CD4-positive, CD25-positive, alpha-beta regulatory T cell (primary cell): ENCODE measurements at places on chromosomes 13 and 19.
A peak's percentile ranks its signal among the peaks of the same experiment; 100 is the strongest.

DNA sequence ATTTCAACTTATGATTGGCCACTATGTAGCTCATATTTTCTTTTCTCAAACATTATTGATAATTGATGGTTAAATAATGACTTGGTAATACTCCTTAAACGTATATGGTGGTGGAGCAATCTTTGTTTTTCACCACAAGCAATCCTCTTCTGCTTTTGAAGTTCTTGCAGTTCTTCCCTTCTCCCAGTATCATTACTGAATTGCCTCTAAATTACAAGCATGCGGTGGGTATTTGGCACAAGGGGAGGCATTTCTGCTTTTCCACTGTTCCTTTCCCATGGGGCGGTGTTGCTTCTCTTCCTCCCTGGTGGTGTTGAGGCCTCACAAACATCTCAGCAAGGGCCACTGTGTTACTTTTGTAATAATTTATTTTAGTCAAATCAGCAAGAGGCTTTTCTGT is 234.4 kb upstream of the RXFP2 start:
- DNase-seq: no peak

DNA sequence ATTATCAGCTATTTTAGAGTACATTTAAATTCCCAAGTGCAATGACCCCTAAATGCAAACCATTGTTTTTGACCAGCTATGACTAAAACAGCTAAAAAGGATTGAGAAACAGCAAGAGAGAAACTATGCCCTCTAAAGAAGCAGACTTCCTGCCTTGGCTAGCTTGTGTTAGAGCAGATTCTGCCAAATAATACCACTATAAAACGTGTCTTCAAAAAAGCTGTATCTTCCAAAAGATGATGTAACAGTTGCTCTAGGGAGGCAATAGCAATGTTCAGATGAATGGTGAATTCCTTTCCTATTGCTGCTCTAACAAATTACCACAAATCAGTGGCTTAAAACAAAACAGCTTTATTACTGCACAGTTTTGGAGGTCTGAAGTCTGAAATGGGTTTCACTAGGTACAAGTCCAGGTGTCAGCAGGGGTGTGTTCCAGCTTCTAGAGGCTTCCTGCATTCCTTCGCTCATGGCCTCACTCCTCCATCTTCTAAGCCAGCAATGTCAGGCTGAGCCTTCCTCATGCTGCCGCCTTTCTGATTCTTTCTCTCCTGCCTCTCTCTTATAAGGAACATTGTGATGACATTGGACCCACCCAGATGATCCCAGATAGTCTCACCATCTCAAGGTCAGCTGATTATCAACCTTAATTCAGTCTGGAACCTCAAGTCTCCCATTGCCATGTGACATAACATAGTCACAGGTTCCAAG is 84.5 kb downstream of the LRRC63 start:
- DNase-seq: peak; percentile 49

DNA sequence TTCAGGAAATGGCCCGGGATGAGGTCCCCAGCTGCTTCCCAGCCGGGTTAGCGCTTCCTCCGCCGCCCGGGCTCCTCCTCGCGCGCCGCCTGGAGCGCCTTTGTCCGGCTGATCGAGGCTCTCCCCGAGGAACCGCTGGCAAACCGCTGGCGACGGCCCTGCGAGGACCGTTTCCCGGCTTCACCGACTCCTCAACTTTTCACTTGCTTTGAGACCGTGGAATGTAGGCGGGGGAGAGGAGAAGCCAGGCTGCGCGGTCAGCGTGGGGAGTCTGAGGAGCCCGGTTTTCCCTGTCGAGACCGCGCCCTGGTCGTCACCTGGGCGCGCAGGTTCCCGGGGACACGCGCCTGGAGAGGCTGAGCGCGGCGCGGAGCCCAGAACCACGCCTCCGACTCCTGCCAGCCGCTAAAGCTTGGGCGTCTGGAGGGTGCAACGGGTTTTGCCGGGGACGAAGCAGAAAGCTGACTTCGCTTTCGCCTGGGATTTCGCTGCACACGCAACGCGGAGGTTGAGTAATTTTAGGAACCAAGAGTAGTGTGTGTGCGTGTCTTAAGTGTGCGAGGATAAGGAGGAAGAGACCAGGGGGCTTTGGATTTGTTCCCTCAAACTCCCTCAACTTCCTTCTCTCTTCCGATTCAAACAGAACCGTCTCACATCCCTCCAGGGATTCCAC is 7.3 kb upstream of the DGKH start:
- DNase-seq: peak; percentile 55

DNA sequence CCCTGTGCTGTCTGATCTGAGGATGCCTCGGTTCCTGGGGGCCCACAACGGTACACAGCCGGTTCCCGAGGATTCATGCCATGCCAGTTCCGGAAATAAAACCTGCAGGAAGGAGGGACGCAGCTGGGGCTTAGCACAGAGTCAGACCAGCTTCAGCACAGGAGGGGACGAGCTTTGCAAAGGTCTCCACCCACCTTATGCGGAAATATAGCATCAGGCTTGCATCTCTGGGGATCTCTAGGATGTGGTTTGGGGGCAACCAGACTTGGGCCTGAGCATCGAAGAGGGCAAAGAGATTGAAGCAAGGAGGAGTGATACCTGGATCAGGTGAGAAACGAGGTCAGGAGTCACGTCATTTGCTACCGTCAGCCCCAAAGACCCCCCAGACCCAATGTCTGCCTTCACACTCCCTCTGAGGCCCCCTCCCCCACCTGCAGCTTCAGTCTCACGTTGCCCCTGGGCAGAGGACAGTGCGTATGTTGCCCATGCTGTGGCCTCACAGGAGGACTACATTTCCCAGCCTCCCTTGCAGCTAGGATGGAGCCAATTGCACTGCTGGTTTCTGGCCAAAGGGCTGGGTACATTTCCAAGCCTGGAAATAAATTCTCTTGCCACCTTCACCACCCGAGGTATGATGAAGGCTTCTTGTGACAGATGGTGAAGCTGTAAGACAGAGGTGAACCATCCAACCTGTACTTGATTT is 12.1 kb downstream of the TYK2 start:
- no peak for DNase-seq

GRCh38 chr13:74205313-74205690 is 71.1 kb upstream of the KLF12 start:
- DNase-seq: no peak

GRCh38 chr19:40219721-40220276 is 1.6 kb upstream of the TTC9B start:
- no peak for DNase-seq

GRCh38 chr19:48997972-48998371 is 4.3 kb downstream of the RUVBL2 start:
- no peak for DNase-seq

- no peak for DNase-seq
These were observed 29.1 kb downstream of the INTS6 start for GRCh38 chr13:51423766-51424165.

DNA sequence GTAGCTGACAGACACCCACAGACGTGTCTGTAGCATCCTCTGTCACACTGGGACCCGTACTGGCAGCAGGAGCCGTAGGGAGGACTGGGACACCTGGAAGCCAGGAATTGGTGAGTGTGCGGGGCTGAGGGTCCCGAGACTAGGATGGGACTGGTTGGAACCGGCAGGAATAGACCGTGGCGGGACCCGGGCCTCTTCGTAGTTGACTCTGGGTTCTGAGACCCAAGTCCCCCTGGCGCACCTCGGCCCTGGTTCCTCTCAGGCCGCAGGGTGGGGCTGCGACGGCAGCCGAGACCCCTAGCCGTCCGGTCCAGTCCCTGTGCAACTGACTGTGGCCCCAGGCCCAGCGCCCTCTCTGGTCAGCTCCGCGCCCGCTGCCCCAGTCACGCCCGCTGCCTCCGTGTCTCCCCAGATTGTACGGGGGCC is 64.7 kb downstream of the ZNF823 start:
- no peak for DNase-seq

GRCh38 chr13:76527041-76527440 is 359.2 kb downstream of the KCTD12 start:
- no peak for DNase-seq

DNA sequence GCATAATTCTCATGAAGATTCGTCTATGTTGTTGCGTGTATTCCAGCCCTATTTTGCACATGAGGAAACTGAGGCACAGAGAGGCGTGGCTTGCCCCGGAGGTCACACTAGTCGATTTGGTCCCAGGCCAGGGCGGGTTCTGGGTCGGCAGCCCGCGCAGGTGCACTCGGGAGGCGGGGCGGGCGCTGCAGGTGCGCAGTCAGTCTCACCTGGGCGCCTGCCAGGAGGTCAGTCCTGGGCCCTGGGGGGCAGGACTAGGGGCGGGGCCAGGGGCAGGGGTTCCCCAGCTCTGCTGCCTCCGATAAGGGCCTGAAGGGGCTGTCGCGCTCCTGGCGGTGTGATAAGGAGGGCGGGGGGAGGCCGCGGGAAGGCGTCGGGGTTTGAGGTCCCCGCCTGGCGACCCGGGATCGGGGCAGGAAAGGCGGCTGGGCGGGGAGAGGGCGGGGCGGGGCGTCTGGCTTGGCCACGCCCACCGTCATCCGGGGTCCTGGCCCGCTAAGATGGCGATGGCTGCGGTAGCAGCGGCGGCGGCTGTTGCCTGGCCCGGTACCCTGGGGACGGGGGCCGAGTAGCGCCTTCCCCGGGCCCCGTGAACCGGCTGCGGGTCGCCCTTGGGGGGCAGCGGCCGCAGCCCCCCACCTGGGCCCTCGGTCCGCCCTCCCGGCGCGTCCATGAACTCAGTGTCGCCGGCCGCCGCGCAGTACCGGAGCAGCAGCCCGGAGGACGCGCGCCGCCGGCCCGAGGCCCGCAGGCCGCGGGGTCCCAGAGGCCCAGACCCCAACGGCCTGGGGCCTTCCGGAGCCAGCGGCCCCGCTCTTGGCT is at the start of gene ATG4D:
Gene ATG4D, plus strand, starts transcription at position 485 of the 822 bp plus-strand sequence. Its CDS starts 187 bp downstream, at position 672.
- peak; percentile 83 for DNase-seq

DNA sequence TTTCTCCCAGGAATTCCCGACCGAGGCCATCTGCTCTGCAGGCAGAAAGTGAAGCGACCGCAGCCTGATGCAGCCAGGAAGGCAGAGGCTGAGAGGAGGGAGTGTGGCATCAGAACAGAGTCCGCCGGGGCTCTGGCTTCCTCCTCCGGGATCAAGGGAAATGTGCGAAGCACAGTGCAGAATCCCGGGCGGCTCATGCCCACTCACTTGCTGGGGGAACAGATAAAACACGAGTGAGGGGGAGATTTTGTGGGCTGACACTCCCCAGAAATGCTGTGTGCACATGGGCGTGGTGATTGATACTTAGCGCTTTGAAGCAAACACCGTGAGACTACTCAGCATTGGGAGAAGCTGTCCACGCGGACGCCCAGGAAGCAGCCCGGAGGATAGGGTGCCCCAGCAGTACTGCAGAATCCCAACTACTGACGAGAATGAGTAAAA is 75.3 kb upstream of the POMP start:
- DNase-seq: no peak

DNA sequence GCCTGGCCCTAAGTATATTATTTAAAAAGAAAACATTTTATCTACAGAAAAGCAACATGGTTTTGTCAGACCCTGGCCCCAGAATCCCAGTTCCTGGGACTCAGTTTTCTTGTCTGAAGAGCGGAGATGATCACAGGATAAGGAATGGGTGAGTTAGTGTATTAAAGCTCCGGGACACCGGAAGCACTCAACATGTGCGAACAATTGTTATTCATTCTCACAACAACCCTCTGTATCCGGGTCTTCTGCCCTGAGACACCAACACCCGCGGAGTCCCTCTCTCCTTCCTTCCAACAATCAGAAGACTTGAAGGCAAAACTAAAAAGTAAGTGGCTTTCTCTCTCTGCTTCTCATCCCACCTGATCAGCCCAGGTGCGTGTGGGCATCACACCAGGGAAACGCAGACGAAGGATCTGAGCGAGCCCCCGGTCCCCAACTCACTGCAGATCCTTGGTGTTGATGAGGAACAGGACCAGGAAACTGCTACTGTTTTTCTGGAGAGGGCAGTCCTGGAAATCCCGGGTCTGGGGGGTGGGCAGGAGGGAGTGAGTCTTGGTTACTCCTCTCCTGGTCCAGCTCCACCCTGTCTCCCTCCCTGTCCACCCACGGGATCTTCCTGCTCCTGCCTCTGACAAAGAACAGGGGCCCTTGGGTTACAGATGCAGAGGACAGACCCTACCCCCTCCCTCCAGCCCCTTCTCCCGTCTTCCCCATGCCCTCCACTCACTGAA is 2.0 kb downstream of the GPR108 start:
- DNase-seq: no peak

- no peak for DNase-seq
These were observed 17.9 kb downstream of the RCBTB1 start for GRCh38 chr13:49567491-49567890.

DNA sequence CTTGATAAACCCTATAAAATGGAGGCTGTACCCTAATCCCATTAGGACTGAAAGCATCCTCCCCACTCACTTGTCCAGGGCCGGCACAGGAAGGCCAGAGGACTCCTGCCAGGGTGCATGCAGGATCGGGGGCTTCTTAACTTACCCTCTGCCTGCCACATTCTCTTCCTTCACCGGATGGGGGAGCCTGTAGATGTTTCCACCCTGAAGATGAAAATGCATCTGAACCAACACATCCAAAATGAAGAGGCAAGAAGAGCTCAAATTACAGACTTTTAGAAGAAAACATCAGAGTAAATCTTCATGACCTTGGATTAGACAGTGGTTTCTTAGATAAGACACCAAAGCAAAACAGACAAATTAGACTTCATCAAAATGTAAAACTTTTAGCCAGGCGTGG is 25.9 kb upstream of the NAPA start:
- no peak for DNase-seq

DNA sequence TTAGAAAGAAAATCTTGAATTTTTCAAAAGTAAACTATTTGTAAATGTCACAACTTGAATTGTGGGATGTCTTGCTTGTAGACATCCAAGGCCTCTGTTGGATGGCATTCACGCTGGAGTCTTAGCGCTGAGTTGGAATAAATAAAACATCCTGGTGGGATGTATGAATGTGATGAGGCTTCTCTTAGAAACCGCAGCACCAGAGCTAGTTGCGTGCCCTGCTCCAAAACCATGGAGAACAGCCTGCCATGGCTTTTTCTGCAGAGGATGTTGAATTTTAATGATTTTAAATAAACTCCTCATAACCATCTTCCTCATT is 70.4 kb downstream of the DPY19L3 start:
- no peak for DNase-seq

DNA sequence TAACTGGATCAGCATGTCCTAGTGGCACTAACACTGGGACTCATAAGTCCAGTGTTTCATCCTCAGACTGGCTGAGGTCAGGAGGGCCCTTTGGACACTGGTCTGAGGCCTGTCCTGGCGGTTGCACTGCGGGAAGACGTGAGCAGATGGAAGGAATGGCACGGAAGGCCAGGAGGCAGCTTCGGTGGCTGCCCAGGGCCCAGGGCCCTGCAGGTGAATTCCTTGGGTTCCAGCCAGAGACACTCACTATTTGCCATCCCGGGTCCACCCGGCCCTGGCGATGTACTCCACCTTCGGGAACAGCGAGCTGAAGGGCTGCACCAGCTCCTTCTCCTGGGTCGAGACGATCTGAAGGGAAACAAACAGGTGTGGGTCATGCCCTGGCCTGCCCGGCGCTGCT is 26.3 kb downstream of the DPP9 start:
- no peak for DNase-seq

DNA sequence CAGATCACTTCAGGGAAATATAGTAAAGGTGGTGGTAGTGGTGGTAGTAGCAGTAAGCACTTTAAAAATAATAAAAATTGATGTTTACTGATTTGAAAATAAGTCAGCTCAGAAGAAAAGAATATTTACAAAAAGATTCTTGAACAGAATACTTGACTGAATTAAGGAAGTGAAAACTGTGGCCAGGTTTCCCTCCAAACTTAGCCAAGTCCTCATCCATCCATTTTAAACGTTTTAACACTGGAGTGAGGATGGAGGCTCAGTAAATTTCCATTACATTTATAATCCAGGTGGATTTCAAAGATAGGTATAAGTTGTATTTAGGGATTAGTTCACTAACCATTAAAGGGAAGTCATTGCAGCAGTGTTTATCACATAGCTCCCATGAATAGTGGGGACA is 221.5 kb downstream of the RGCC start:
- no peak for DNase-seq
